Suppressor macrophage treated with lipopolysaccharide for 4 hours (primary cell): ENCODE measurements at places on chromosomes 16 and 17.

GRCh38 chr16:66670691-66671388 lies 25.7 kb downstream of the CMTM4 start:
- DNase-seq: no peak

DNA sequence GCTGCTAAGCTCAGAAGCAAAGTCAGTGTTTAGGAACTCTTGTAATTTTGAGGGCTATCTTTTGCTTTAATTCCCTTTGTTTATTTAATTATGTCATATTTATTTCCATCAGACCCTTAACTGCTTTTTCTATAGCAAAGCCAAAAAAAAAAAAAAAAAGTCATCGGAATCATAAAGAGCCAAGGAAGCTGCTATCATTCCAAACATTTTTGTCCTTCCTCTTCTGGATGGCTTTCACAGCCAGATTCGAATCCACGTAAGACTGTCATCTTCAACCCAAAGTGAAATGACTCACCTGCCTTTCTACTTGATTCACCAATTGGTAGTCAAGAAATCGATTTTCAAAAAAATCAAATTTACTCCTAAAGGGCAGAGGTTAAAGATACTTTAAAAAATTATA lies 38.4 kb downstream of the WIPI1 start:
- no peak for DNase-seq

DNA sequence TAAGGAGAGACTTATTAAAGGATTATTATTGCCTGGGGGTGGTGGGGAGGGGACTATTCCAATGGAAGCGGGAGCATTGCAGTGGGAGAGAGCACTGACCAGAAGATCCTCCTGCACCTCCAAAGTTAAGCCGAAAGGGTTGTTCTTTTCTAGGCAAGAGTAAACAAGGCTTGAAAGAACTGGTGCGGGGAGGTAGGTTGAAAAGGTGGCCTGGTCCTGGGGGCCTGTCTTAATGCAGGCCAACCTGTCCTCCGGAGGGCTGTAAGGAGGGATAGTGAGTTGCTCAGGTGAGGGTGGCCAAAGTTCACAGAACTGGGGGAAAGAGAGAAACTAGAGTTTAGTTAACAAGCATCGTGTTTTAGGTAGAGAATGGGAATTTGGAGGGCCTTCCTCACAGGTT lies 65.3 kb downstream of the RAB11FIP4 start:
- no peak for DNase-seq

- no peak for DNase-seq
Measured at GRCh38 chr17:45090711-45091110, 29.6 kb downstream of the NMT1 start.

- DNase-seq: peak; percentile 15
Measured at GRCh38 chr17:2502871-2503580, 8.7 kb downstream of the METTL16 start.

DNA sequence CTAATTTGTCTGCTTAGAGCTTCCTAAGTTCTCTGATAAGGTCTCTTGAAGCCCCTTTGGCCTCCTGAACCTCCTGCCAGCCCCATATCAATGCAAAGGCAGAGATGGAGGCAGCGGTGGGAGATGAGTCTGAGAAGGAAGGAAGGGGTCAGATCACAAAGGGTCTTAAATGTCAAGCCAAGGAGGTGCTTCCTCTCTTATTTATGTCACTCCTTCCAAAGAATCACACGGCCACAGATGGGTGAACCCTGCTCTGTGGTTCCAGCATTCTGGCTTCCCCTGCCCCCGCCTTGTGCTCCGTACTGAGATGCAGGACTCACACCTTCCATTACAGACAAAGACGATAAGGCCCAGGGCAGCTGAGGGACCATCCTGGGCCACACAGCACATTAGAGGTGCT lies 96.3 kb downstream of the GSG1L start:
- no peak for DNase-seq

GRCh38 chr16:89020925-89021595 lies 44.1 kb upstream of the CBFA2T3 start:
- DNase-seq: no peak

GRCh38 chr17:45223539-45224528 lies 2.1 kb downstream of the FMNL1 start:
- no peak for DNase-seq

- DNase-seq: no peak
Measured at GRCh38 chr16:89409161-89409711, 81.1 kb downstream of the ANKRD11 start.

GRCh38 chr17:79981661-79982101 lies 54.0 kb downstream of the TBC1D16 start:
- no peak for DNase-seq

DNA sequence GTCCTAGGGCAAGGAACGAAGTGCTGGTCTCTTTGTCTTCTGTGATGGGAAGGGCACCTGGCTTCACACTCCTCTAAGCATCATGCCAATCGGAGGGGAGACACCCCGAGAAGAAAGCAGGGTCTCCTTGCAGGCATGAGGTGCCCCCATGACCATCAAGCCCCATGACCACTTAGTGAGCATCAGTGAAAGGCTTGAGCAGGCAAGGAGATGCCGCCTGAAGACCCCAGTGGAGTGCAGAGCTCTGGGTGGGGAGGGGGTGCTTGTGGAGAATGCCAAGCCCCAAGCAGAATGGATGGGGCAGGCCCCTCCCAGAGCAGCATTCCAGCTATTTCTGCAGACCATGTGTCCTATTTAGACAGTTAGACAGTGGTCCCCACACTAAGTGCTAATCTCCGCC lies 232.7 kb upstream of the TNRC6C start:
- no peak for DNase-seq

- DNase-seq: no peak
Measured at GRCh38 chr16:49354991-49355390, 18.6 kb upstream of the C16orf78 start.

GRCh38 chr17:74192950-74193781 lies 10.3 kb upstream of the RPL38 start:
- DNase-seq: peak; percentile 66

DNA sequence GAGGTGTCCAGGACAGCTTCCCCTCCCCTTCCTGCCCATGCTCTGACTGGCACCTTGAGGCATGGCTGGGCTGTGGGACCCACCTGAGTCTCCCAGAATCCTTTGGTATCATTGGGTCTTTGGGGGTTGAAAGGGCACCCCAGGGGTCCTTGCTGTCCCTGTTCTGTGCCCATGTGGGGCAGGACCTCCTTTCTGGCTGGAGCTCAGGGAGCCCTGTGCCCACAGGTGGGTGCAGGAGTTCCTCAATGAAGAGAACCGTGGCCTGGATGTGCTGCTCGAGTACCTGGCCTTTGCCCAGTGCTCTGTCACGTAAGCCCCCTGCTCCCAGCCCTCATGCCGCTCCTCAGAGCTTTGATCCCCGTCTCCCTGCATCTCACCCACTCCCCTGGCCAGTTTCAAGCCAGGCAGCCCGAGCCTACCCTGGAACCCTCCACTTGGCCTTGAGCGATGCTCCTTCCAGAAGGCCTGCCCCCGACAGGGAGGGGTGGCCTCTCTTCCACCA lies 11.8 kb downstream of the FMNL1 start:
- DNase-seq: no peak

GRCh38 chr17:61510991-61511390 lies 58.8 kb downstream of the TBX4 start:
- no peak for DNase-seq

GRCh38 chr17:80668375-80669148 lies 123.9 kb downstream of the RPTOR start:
- DNase-seq: no peak

DNA sequence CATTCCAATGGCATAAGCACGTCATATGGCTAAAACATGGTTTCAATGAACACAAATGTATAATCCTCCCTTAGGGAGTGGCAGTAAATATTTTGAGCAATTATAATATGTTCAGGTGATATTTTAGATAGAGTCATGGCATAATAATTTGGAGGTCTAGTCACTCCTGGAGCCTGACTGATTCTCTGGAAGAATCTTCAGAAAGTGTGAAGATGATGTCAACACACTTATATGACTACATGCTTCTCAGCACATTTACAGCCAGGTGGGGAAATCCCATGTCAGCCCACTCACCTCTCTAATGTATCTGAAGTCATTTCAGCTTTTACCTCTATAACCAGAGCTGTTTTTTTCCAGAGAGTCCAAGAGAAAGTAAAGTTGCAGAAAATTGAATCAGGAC lies 474.8 kb downstream of the SHISA9 start:
- no peak for DNase-seq

DNA sequence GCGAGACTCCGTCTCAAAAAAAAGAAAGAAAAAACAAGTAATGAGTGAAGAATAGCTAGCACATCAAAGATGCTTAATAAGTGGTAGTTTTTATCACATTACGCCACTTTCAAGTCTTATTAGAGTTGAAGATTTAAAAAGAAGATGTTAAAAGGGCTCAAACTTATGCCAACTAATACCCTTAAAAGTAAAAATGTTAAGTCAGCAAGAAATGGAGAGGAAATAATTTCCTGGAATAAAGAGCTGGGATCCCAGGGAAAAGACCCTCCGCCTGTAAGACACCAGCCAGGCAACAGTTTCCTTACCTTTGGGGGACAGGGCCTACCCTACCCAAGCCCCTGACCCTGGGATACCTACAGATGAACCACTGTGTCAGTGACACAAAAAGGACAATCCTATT lies 3.6 kb downstream of the XPO6 start:
- no peak for DNase-seq

- DNase-seq: no peak
Measured at GRCh38 chr17:65359016-65359415, 202.4 kb downstream of the AXIN2 start.

GRCh38 chr16:79320956-79321355 lies 279.6 kb downstream of the MAF start:
- DNase-seq: no peak

DNA sequence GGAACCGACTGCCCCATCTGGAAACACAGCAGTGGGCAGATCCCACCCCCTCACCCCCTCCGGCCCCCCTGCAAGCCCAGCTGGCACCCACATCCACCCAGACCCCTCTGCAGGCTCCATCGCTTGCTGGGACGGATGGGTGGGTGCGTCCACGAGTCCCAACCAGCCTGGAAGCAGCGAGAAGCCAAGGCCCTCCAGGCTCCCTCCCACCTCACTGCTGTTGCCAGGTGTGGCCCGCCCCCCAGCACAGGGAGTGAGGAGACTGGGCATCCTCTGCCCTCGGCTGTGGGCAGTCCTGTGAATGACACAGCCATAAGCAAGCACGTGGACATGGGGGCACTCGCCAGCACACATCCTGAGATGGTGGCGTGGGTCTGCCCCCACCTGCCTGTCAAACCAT lies 11.4 kb downstream of the TMEM11 start:
- DNase-seq: no peak

DNA sequence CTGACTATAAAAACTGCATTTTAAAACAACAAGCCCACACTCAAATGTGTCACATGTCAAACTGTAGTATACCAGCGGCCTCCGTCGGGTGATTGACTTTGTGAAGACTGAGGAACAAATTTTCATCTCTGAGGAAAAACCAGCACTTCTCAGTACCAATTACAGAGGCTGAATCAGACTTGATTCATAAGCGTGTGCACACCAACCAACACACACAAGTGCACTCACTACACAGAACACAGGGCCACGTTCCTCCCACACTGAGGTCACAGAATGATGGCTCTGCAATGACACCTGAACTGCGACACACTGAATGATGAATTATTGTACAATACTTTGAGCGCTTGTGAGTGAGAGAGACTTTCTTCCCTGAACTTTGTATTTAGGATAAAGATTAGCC lies 29.6 kb downstream of the XPO6 start:
- peak; percentile 31 for DNase-seq

DNA sequence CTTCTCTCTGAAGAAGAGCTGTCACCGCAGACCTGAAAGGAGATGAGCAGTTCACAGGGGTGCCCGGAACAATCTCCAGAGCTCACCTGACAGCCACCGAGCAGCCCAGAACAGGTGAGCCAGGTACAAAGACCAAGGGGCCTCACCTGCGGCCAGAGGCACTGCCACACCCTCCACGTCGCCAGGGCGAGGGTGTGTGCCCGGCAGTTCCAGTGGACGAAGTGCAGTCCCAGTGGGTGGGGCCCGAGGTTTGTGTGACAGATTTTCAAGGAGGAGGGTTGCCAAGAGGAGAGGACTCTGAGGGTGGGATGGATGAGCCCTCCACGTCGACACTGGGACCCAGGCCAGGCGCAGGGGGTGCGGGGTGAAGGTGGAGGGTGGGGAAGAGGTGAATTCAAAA lies 61.7 kb downstream of the SMPD3 start:
- no peak for DNase-seq

DNA sequence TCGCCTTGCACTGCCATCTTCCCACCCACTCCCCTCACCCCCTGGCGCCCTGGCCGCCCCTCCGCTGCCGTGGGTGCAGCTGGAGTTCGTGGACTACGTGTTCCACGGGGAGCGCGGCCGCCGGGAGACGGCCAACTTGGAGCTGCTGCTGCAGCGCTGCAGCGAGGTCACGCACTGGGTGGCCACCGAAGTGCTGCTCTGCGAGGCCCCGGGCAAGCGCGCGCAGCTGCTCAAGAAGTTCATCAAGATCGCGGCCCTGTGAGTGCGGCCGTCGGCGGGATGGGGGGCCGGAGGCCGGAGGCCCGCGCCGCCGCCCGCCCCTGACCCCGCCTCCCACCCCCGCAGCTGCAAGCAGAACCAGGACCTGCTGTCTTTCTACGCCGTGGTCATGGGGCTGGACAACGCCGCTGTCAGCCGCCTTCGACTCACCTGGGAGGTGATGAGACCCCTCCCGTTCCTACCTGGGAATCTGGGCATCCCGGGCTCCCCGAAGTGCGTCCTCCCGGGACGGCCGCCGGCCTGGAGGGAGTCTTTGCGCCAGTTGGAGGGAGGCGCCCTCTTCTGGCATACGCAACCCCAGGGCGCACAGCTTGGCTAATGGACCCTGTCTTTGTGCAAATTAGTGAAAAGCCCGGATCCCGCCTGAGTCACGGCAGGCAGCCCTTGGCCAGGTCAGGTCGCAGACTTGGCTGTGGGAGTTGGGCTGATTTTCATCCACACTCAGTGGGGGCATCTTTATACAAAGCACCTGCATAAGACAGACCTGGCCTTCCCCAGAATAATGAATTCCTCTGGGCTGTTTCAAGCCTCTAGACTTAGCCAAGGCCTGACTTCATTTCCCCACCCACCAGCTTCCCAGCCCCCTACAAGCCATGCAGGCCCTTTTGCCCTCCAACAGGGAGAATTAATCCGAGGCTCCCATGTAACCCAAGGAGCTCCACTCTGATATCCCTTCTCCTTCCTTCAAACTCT lies 14.3 kb downstream of the RAPGEFL1 start:
- DNase-seq: peak; percentile 74

GRCh38 chr17:76182016-76182764 lies 41.1 kb upstream of the FOXJ1 start:
- DNase-seq: peak; percentile 91

DNA sequence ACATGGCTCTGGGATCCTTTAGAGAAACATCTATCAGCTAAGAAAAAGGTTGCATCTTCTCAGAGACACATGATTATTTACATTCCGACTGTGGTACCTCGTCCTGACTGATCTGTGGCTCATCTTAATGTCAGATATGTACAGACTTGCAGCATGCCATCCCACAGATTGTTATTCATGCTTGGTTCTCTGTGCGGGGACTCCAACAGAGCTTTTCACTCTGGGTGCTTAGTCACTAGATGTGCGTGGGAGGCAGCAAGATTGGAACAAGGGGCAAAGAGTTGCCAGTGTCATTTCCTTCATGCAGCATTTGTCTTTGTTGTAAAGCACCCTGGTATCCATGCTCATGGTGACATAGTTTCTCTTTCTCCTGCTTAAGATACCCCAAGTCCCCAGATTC lies 179.1 kb upstream of the CACNG5 start:
- peak; percentile 88 for DNase-seq
